Mesendoderm (in vitro differentiated cells): ENCODE measurements at places on chromosomes 16 and 17.

DNA sequence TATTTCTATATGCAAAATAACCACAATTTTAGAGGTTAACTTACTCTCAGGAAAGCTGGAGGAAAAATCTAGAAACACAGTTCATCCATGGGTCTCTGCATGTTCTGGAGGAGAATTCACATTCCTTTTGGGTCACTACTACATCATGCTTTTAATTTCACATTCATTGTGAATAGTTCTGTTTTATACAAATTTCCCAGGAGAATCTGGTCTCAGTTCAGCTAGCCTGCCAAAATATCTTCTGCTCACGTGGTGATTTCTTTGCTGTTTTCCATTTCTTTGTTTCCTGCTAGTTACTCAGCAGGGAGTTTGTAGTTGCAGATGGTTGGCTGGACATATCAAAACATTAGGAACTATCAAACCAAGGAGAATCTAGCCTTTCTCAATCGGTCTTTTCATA is at the start of gene ABCA9:
Gene ABCA9 (minus strand): TSS at position 106 of the 400 bp plus-strand sequence. CDS start 9,801 bp downstream, outside the sequence.
- no peak for DNase-seq
- no peaks in the 10 kb centered on the region for H3K36me3 ChIP-seq

DNA sequence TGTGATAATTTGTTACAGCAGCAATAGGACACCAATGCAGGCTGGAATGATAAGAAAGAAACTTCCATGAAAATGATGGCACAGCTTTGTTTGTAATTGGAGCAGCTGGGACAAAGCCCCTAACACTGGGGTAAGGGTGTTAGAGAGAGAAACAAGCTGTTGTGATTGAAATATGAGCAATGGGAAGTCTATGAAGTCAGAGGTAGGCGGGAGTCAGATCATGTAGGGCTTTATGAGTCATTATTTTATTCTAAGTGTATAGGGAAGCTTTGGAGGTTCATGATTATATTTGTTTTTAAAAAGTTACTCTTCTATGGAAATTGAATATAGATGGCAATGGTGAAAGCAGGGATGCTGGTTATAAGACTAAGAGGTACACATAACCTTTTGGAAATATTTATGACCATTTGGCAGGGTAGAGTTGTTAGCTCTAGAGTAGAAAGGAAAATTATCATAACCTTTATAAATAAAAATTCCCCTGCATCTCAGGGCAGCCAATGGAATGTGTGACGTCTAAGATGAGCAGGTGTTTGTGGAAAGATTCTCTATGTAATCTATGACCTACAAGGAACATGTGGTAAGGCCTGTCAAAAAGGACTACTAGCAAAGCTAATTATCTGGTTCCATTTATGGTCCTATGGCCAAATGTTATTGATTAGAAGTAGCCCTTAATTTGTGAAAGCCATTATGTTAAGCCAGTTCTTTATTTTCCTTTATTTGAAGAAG is 85.6 kb downstream of the KCNJ2 start:
- DNase-seq: no peak
- no peak overlapping the region for H3K4me3 ChIP-seq
- no peak overlapping the region for H3K27ac ChIP-seq
- no peaks in the 10 kb centered on the region for H3K4me1 ChIP-seq

DNA sequence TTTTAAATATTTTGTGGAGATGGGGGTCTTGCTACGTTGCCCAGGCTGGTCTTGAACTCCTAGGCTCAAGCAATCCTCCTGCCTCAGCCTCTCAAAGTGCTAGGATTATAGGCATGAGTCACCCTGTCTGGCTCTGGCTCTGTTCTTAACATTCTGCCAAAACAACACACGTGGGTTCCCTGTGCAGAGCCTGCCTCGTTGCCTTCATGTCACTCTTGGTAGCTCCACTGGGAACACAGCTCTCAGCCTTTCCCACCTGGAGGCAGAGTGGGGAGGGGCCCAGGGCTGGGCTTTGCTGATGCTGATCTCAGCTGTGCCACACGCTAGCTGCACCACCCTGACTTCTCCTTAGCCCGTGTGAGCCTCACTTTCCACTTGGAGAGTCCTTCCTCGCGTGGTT is 19.3 kb downstream of the CRISPLD2 start:
- peaks cover 3% of the 10 kb centered on the region for H3K4me1 ChIP-seq
- H3K36me3 ChIP-seq: no peaks in the 10 kb centered on the region
- no peaks in the 10 kb centered on the region for H3K27me3 ChIP-seq
- DNase-seq: no peak
- no peak overlapping the region for H3K27ac ChIP-seq
- no peak overlapping the region for H3K4me3 ChIP-seq

DNA sequence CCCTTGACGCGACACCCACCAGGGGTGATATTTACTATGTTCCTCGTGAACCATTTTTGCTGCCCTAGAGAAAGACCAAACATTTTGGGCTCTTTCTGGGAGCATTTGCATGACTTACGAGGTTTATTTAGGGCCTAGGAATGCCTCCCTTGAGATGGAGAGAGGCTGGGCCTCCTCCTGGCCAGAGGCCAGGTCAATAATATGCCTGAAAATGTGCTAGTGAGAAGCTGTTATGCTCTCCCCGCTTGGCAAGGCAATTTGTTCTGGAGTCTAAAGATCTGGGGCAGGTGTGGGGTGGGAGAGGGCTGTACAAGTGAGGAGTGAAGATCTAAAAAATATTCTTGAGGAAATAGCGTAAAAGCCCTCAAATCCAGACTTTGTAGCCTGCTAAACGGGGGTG is 587.3 kb upstream of the CDH5 start:
- H3K36me3 ChIP-seq: no peaks in the 10 kb centered on the region
- no peak overlapping the region for H3K4me3 ChIP-seq
- no peak overlapping the region for H3K27ac ChIP-seq
- H3K4me1 ChIP-seq: no peaks in the 10 kb centered on the region

GRCh38 chr17:34081269-34081668 is 173.8 kb upstream of the CCL2 start:
- no peak overlapping the region for H3K27ac ChIP-seq
- no peaks in the 10 kb centered on the region for H3K36me3 ChIP-seq
- no peaks in the 10 kb centered on the region for H3K4me1 ChIP-seq
- peak; percentile 73 for DNase-seq
- no peak overlapping the region for H3K4me3 ChIP-seq
- H3K27me3 ChIP-seq: no peaks in the 10 kb centered on the region

GRCh38 chr17:40490289-40490853 is 11.1 kb downstream of the TNS4 start:
- no peaks in the 10 kb centered on the region for H3K27me3 ChIP-seq
- DNase-seq: peak; percentile 88
- peaks cover 19% of the 10 kb centered on the region for H3K4me1 ChIP-seq
- no peak overlapping the region for H3K4me3 ChIP-seq
- H3K36me3 ChIP-seq: no peaks in the 10 kb centered on the region

GRCh38 chr16:68237243-68238028 is 1.5 kb upstream of the ESRP2 start:
- peak overlapping the region; percentile 89 for H3K27ac ChIP-seq
- peak; percentile 100 for DNase-seq
- H3K27me3 ChIP-seq: no peaks in the 10 kb centered on the region
- H3K4me3 ChIP-seq: peak overlapping the region; percentile 5

GRCh38 chr16:70467113-70467512 is 12.7 kb downstream of the FCSK start:
- H3K27me3 ChIP-seq: no peaks in the 10 kb centered on the region
- no peak overlapping the region for H3K4me3 ChIP-seq
- no peak overlapping the region for H3K27ac ChIP-seq
- H3K4me1 ChIP-seq: no peaks in the 10 kb centered on the region

- H3K27ac ChIP-seq: no peak overlapping the region
- no peaks in the 10 kb centered on the region for H3K36me3 ChIP-seq
- H3K27me3 ChIP-seq: no peaks in the 10 kb centered on the region
These were observed 44.8 kb downstream of the CDH3 start for GRCh38 chr16:68689921-68690320.

DNA sequence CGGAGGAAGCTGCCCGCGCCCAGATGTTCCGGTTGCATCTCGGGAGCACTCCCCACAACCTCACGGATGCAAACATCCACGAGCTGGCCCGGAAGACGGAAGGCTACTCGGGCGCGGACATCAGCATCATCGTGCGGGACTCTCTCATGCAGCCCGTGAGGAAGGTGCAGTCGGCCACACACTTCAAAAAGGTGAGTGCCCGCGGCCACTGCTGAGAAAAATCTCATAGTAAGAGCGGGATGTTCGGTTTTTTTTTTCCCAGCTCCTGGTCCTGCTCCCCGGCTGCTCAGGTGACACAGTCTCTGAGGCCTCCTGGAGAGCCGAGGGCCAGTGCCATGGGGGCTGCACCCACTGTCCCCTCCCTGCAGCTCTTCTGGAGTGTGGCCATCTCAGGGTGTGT is 9.3 kb downstream of the PDF start:
- no peaks in the 10 kb centered on the region for H3K27me3 ChIP-seq
- H3K36me3 ChIP-seq: peaks cover 37% of the 10 kb centered on the region
- DNase-seq: no peak
- H3K27ac ChIP-seq: no peak overlapping the region
- H3K4me3 ChIP-seq: no peak overlapping the region
- H3K4me1 ChIP-seq: no peaks in the 10 kb centered on the region
